ENCODE measurements at places on chromosomes 2 and 18.

GRCh38 chr2:44786045-44786816 lies 155.3 kb upstream of the SIX3 start:
- DNase-seq: no peak

DNA sequence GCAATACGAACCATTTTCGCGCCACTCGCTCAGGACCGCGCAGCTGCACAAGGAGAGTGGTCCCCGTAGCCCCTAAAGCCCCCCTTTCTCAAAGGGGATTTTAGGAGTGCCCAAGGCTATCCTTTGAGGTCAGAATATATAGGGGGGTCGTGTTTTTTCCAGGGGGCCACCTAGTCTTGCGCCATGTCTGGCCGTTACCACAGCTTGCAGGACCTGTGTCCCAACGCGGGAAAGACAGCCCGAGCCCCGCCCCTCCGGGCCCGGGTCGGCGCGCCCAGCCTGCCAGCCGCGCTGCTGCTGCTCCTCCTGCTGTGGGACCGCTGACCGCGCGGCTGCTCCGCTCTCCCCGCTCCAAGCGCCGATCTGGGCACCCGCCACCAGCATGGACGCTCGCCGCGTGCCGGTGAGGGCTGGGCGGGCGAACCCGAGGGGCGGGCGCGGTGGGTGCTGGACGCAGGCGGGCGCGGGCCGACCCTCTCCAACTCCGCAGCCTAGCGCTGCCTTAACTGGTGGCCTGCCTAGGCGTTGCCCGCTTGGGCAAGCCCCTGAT lies at the start of gene CDCA7:
CDCA7 (plus strand) TSS at position 291 of the 550 bp plus-strand sequence; CDS start at position 383, 92 bp downstream.
- DNase-seq: peak; percentile 86

DNA sequence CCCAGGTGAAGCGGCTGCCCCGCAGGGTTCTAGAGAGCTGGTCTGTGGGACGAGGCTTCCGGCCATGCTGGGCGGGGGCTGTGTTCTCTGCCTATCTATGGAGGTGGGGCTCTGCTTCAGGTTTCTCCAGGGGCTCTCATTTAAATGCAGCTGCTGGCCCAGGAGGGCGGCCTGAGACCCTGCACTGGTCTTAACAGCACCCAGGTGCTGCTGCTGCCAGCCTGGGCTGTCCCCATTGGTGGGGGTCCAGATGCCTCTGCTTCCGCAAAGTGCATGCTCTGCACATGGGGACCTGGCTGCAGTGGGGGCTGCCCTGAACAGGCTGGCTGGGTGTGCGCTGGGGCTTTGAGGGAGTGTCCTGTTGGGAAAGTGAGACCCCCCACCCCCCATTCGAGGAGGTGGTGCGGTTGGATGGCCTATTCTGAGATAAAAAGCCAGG lies 29.7 kb upstream of the ALLC start:
- DNase-seq: no peak

DNA sequence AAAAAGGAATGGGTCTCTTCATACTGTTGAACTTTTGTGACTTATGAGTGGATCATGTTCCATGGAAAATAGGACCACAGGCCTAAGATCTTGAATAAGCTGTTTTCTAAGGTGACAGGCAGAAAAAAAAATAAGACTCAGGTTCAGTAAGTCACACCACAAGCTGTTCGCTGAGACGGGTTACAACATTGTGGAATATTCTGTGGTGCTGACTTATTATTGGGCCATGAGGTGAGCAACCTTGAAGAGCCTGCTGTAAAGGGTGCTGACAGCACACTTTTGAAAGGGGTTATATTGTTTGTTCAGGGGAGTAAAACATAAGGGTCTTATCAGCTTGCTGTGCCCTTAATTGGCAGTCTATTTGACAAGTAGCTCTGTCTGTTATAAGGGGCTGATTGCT lies 439.8 kb upstream of the SLC14A2 start:
- no peak for DNase-seq

DNA sequence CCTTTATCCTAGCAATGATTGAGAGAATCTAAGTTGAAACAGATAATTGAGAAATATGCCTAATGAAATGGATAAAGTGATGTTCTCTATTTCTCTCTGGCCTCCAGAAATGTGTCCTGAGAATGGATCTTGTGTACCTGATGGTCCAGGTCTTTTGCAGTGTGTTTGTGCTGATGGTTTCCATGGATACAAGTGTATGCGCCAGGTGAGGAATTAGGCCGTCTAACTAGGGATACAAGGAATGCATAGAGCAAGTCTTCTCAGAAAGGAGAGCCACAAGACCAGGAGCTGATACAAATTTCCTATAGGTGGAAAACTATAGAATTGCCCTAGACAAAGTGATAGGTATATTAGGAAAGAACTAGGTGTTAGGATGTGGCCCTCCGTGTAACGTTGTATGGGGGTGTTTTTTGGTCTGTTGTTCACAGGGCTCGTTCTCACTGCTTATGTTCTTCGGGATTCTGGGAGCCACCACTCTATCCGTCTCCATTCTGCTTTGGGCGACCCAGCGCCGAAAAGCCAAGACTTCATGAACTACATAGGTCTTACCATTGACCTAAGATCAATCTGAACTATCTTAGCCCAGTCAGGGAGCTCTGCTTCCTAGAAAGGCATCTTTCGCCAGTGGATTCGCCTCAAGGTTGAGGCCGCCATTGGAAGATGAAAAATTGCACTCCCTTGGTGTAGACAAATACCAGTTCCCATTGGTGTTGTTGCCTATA lies 592 bp upstream of the CAD start:
- DNase-seq: no peak

- DNase-seq: no peak
Observed at GRCh38 chr2:120952318-120952717, 216.7 kb downstream of the GLI2 start.

DNA sequence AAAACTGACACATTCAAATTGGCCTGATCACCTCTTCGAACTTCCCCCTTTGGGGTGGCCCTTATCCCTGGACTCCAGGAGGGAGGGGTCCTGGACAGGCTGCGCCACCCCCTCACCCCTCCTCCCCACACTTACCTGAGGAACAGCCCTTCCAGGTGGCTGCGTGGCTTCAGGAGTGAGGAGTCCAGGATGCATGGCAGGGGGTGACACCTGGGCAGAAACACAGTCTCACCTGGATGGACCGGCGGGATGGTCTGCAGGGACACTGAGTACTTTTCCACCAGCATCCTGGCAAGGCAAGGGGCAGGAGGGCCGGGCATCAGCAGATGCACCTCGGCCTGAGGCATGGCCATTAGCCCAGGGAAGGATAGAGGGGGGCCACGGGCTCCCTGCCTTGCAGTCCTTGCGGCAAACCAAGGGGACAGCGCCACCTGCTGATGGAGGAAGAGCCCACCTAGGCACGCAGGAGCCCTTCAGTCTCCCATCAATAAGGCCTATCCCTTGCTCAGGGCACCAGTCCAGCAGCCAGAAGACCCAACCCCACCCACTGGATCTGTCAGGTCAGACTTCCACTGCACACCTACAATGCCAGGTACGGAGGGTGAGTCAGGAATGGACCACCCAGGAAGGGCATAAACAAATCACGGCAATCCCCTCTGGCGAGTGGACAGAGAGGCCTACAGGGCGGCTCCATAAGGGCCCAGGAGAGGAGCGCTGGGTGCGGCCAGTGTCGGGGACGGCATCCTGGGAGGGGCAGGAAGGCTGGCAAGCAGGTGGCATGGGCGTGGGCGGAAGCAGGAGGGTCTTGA lies 26.0 kb downstream of the FAM178B start:
- peak; percentile 74 for DNase-seq
